GM23338 (cell line): ENCODE measurements at places on chromosomes 11 and 22. TPM values are rescaled to one million over a fixed set of nuclear protein-coding genes. Genes with fewer than 3 reads are reported as not detected.

DNA sequence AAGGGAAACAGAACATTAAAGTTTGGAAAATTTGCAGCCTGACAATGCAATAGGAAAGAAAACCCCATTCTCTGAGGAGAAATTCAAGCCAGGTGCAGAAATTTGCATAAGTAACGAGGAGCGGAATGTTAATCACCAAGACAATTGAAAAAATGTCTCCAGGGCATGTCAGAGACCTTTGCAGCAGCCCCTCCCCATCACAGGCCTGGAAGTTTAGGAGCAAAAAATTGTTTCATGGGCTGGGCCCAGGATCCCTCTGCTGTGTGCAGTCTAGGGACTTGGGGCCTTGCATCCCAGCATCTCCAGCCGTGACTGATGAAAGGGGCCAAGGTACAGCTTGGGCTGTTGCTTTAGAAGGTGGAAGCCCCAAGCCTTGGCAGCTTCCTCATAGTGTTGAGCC lies 780.2 kb downstream of the LRRC4C start:
- H3K4me1 ChIP-seq: peaks cover 18% of the 10 kb centered on the region; the same call in 1 of the 2 replicates
- no peaks in the 10 kb centered on the region for H3K36me3 ChIP-seq
- no peak overlapping the region for H3K4me3 ChIP-seq
- peak overlapping the region; percentile 97 for H3K27ac ChIP-seq
- peak; percentile 79 for DNase-seq

DNA sequence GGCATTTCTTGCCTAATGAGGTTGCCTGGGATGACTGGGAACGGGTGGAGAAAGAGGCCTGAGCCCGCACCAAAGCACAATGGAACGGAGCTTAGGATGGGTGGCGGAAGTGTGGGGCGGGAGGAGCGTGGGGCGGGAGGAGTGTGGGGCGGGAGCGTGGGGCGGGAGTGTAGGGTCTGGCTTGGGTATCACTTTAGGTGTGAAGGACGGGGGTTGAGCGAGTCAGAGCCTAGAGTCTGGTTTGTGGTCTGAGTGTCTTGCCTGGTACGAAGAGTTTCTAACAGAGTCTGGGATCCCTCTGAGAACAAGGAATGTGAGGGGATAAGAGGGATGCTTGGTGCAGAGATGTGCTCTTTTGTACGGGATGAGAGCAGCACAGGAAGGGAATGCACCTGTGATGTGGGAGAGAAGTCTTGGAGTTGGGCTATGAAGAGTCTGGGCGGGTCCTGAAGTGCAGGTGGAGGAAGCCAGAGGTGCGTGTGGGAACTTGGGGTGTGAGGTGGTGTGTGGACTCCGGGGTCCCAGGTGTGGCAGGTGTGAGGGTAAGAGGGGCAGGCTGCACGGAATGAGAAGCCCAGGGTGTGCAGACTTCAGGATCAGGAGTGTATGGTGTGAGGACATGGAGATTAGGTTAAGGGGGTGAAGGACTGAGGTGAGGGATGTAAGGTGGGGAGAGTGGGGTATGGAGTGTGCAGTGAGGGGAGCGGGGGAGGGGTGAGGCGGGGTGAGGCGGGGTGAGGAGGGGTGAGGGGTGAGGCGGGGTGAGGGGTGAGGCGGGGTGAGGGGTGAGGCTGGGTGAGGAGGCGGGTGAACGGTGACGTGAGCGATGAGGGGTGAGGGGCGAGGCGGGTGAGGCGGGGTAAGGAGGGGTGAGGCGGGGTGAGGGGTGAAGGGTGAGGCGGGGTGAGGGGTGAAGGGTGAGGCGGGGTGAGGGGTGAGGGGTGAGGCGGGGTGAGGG lies 1.0 kb downstream of the SYCE3 start:
- H3K36me3 ChIP-seq: no peaks in the 10 kb centered on the region
- no peak overlapping the region for H3K27ac ChIP-seq
- peak; percentile 30 for DNase-seq

- H3K27me3 ChIP-seq: no peaks in the 10 kb centered on the region
- H3K36me3 ChIP-seq: no peaks in the 10 kb centered on the region
- no peak overlapping the region for H3K27ac ChIP-seq
- no peak for DNase-seq
- no peaks in the 10 kb centered on the region for H3K4me1 ChIP-seq
These were observed 29.5 kb upstream of the MYEOV start for GRCh38 chr11:69264486-69264885.

DNA sequence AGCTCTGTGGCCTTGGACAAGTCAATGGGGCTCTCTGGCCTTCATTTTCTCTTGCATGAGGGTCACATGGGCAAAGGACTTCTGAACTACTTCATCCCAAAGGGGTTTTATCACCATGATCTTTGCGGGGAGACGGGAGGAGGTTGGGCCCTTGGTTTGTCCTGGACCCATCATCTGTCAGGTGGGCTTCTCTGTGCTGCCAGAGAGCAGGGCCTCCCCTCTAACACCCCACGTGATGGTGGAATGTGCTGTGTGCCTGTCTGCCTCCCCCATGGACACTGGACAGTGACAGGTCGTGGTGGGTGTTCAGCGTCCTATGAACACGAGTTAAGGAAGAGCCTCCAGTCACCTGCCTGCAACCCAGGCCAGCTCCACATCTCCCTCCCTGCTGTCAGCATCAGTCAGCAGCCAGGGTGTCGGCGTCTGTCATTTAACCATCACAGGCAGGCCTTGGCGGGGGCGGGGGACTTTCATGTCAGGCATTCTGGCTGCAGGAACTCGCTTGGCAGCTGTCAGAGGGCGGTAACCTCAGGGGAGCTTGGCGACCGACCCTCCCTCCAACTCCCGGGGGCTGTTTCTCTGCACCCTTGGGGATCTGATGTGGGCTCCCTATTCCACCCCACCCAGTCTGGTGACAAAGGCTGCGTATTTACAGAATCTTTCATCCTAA lies 2.6 kb upstream of the SUN2 start:
- no peaks in the 10 kb centered on the region for H3K36me3 ChIP-seq
- H3K4me1 ChIP-seq: peaks cover 21% of the 10 kb centered on the region; the same call in 1 of the 2 replicates
- H3K27me3 ChIP-seq: peaks cover 14% of the 10 kb centered on the region; the same call in 1 of the 2 replicates

DNA sequence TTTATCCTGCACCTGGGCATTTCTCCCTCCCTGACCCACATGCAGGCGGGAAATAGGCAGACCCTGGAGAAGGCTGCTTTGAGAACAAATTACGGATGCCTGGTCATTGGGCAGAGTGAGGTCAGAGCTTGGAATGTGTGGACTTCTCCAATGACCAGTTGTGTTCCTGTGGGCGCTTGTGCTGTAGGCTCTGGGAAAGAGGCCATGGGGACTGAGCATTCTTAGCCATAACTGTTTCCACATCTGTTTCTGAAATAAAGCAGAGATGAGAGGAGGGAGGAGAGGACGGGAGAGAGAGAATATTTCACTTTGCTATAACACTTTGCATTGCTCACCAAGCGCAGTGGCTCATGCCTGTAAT lies 11.2 kb upstream of the TMEM184B start:
- H3K36me3 ChIP-seq: no peaks in the 10 kb centered on the region; the same call in 1 of the 2 replicates
- no peaks in the 10 kb centered on the region for H3K27me3 ChIP-seq
- DNase-seq: no peak
- H3K4me1 ChIP-seq: peaks cover 14% of the 10 kb centered on the region
- H3K4me3 ChIP-seq: no peak overlapping the region

DNA sequence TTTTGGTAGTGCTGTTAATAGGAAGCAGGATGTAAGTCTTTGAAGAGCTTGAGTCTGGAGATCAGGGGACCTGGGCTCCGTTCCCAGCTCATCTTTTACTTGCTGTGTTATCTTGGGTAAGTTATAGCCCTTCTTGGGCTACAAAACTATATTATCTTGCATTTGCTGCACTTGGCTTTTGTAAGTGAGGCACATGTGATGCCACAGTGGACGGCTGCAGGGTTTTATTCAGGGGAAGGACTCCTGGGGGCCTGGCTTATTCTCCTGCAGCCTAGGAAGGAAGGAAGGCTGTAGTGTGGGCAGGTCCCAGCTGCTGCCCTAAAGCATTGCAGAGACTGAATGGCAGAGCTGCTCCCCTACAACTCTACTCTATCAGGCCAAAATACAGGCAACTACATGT lies 6.4 kb downstream of the CD82 start:
- H3K4me3 ChIP-seq: no peak overlapping the region
- no peaks in the 10 kb centered on the region for H3K36me3 ChIP-seq
- no peak overlapping the region for H3K27ac ChIP-seq
- H3K27me3 ChIP-seq: peaks cover 2% of the 10 kb centered on the region
- DNase-seq: no peak

GRCh38 chr22:34808618-34809017 lies 257.3 kb upstream of the ISX start:
- no peak overlapping the region for H3K4me3 ChIP-seq
- H3K36me3 ChIP-seq: no peaks in the 10 kb centered on the region
- DNase-seq: peak; percentile 17
- H3K27ac ChIP-seq: no peak overlapping the region
- H3K4me1 ChIP-seq: no peaks in the 10 kb centered on the region
- no peaks in the 10 kb centered on the region for H3K27me3 ChIP-seq

GRCh38 chr11:25535467-25536272 lies 796.3 kb upstream of the ANO3 start:
- no peak for DNase-seq
- H3K36me3 ChIP-seq: no peaks in the 10 kb centered on the region
- no peak overlapping the region for H3K4me3 ChIP-seq
- H3K4me1 ChIP-seq: no peaks in the 10 kb centered on the region

- peaks cover 7% of the 10 kb centered on the region for H3K4me1 ChIP-seq
- H3K27me3 ChIP-seq: no peaks in the 10 kb centered on the region
- DNase-seq: no peak
- no peak overlapping the region for H3K4me3 ChIP-seq
These were observed 121.3 kb upstream of the CADM1 start for GRCh38 chr11:115625502-115625901.

DNA sequence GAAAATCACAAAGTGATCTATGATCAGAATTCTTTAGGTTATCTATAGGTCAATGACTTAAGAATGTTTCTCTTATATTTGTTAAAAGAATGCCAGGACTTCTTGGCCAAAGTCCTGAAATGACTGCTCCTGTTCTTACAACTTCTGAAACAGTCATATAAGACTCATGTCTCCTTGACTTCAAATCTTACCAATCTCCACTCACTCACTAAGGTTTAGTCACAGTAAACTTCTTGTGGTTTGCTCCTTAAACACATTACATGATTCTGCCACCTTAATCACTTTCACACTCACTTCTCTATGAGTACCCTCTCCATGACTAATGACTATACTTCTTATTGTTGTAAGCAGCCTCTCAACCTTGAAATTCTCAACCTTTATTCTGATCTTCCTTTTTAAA lies 648.7 kb upstream of the CCDC179 start:
- DNase-seq: no peak
- H3K4me1 ChIP-seq: no peaks in the 10 kb centered on the region; the same call in 1 of the 2 replicates

GRCh38 chr11:132357811-132358572 lies 987.6 kb downstream of the NTM start:
- H3K36me3 ChIP-seq: no peaks in the 10 kb centered on the region
- DNase-seq: no peak
- no peaks in the 10 kb centered on the region for H3K4me1 ChIP-seq
- no peak overlapping the region for H3K4me3 ChIP-seq

The CLMP gene
- total RNA-seq: 18.4 and 22.2 TPM in 2 replicates

GRCh38 chr11:34242037-34242625 lies 115.7 kb downstream of the ABTB2 start:
- H3K4me3 ChIP-seq: no peak overlapping the region
- H3K36me3 ChIP-seq: no peaks in the 10 kb centered on the region
- no peak for DNase-seq

DNA sequence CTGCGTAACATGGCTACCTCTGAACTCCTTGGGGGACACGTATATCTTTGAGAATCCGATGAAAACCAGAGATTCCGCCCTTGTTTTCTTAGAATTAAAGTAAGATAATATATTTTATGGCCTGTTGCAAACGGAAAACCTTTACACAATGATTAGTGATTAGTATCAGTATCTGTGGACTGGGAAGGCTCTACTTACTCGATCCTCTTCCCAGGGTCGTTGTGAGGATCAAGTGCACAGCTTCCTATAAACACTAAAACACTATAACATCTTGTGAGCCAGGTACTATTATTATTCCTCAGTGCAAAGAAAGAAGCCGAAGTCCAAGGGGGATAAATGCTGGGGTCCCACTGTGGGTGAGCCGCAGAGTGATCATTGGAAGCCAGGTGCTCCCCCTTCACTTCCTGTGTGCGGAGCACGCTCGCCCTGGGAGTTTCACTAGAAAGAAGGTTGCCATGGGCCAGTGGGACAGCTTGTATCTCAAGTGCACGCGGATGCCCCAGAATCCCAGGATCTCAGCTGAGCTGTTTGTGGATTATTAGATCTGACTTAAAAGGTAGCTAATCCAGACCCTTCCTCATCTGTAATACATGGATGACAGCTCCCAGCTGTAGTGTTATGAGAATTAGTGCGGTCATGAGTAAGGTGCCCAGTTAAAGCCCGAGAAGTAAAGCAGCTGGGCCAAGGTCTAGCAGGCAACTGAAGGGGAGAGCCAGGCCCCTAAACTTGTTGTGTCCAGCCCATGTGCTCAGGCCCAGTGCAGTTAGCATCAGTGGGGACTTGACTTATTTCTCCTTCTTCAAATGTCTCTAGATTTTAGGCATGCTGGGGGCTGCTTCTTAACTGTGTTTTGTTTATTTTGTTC lies 839 bp downstream of the CBY1 start:
- DNase-seq: peak; percentile 72
- peaks cover 5% of the 10 kb centered on the region for H3K4me1 ChIP-seq
- H3K4me3 ChIP-seq: peak overlapping the region; percentile 74
- H3K36me3 ChIP-seq: no peaks in the 10 kb centered on the region
- no peak overlapping the region for H3K27ac ChIP-seq
- H3K27me3 ChIP-seq: no peaks in the 10 kb centered on the region

GRCh38 chr11:15927864-15928217 lies 428.5 kb downstream of the SOX6 start:
- no peak for DNase-seq
- H3K4me1 ChIP-seq: no peaks in the 10 kb centered on the region
- no peak overlapping the region for H3K27ac ChIP-seq
- H3K36me3 ChIP-seq: no peaks in the 10 kb centered on the region
- no peak overlapping the region for H3K4me3 ChIP-seq
- no peaks in the 10 kb centered on the region for H3K27me3 ChIP-seq

DNA sequence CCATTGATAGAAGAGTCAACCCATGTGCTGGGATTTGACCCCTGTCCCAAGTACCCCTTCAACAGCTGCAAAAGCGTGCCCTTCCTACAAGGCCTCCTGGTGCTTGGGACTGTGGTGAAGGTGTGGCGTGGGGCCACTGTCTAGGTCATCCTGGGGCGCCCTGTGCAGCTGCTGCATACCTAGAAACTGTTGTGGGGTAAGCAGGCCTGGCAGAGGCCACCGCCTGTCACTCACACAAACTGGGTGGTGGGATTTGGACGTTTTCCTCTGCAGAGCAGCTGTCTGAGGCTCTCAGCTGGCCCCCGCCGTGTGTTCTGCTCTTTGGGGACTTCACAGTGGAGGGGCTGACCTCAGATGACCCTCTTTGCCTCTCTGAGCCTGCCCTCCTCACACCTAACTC lies 69.7 kb downstream of the SCN3B start:
- no peak overlapping the region for H3K27ac ChIP-seq
- peaks cover 10% of the 10 kb centered on the region for H3K4me1 ChIP-seq
- no peak overlapping the region for H3K4me3 ChIP-seq
- H3K36me3 ChIP-seq: no peaks in the 10 kb centered on the region

DNA sequence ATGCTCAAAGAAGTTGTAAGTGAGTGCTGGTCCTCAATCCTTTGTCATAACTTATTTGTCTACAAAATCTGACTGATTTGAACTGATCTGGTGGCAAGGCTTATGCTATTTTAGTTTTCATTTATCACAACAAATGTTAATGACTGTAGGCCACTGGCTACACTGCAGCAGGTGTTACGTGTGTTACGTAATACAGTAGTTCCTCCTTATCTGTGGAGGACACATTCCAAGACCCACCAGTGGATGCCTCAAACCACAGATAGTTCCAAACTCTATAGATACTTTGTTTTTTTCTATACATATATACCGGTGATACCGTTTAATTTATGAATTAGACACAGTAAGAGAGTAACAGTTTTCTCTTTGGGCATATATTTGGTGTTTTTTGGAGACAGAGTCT lies 7.0 kb downstream of the MADD start:
- H3K4me1 ChIP-seq: peaks cover 2% of the 10 kb centered on the region; the same call in 1 of the 2 replicates
- H3K36me3 ChIP-seq: peaks cover 29% of the 10 kb centered on the region
- H3K4me3 ChIP-seq: no peak overlapping the region
- no peak overlapping the region for H3K27ac ChIP-seq
